ENCODE measurements at places on chromosomes 7 and 10. TPM values are rescaled to one million over a fixed set of nuclear protein-coding genes. Genes with fewer than 3 reads are reported as not detected.

- DNase-seq = no peak
Measured at GRCh38 chr7:2617325-2617905, 14.4 kb upstream of the TTYH3 start.

GRCh38 chr10:12381536-12382156, 32.3 kb downstream of the CAMK1D start:
- DNase-seq = no peak

DNA sequence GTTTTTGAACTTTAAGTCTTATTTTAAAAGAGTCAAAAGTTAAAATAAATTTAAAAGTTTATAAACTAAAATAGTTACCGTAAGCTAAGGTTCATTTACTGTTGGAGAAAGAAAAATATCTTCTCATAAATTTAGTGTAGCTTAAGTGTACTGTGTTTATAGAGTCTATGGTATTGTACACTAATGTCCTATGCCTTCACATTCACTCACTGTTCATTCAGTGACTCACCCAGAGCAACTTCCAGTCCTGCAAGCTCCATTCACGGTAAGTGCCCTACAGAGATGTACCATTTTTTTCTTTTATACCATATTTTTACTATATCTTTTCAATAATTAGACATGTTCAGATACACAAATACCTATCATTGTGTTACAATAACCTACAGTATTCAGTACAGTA, 97.6 kb downstream of the PTN start:
- DNase-seq = no peak

DNA sequence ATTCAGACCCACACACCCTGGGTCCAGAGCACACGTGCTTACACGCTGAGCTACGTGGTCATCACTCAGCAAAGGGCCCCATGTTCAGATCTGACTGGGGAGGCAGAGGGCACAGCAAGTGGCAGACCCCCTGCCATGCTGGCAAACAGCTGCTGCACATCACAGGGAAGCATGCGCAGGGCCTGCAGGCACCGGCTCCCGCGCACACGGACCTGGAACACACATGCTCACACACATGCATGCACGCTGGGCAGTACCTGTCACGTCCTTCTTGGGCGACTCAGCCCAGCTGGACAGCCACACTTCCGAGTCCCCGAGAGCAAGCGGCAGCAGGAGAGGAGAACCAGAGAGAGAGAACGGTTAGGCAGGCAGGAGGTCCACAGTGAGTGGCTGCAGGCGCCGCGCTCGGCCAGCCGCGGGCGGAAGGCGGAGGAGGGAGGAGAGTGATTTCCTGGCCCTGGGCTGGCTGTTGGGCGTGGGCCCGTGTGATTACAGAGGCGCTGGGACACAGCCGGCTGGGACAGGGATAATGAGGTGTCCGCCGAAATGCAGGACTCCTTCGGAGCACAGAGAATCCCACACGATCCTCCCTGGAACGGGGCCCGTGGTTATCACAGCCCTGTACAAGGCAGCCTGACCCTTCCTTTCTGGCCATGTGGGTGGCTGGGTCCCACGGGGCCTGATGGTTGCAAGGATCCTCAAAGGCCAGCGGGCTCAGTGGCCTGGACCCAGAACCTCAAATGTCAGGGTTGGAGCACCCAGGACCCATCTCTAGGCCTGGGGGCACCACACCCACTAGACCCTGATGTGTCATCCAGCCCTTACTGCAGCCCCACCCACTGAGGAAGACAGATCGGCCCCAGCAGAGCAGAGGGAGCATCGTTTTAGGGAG, 175.1 kb downstream of the NEURL1 start:
- peak; percentile 88 for DNase-seq

- DNase-seq = no peak
Measured at GRCh38 chr10:73095481-73096021, 1.1 kb downstream of the P4HA1 start.

DNA sequence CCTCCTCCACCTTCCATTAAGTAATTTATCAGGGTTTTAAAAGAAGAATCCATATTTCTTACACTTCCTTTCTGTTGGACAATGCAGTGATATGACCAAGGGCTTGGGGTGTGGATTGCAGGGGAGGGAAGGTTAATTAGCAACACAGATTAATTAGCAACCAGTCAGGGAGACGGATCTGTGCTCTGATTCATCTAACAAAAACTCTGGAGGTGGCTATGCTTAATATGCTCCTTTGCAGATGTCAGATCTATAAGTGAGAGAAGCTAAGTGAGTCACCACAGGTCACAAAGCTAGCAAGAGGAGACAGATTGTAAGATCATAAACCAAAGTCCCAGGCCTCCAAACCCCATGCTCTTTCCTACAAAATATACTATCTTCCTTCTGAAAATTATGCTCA, 178.8 kb upstream of the ITGB1 start:
- DNase-seq = no peak

- DNase-seq = no peak
Measured at GRCh38 chr7:155816192-155816508, 3.9 kb upstream of the SHH start.

HOXA6 gene
- total RNA-seq = not detected

CALML3 gene
- total RNA-seq = not detected

All from right atrium auricular region (tissue), 2 donors.